ENCODE measurements at places on chromosomes 1 and 21. TPM values are rescaled to one million over a fixed set of nuclear protein-coding genes. Genes with fewer than 3 reads are reported as not detected.

Gene SPATA17
- total RNA-seq = 1.0 TPM

Gene CSF3R
- total RNA-seq = under 0.01 TPM

Gene LCE2B
- total RNA-seq = not detected

Gene OLFML3
- total RNA-seq = 97.4 TPM

Gene CD53
- total RNA-seq = not detected

Gene RYR2
- total RNA-seq = 0.08 TPM

Gene GJA8
- total RNA-seq = not detected

Gene VASH2
- total RNA-seq = 3.5 TPM

Gene RRP1B
- 27.8 TPM for total RNA-seq

Gene DAB1
- total RNA-seq = not detected

Gene TSPEAR
- total RNA-seq = not detected

Gene FCMR
- 0.39 TPM for total RNA-seq

Gene UBQLN4
- 20.0 TPM for total RNA-seq

Gene LAMTOR5
- total RNA-seq = 158 TPM

Gene KLF17
- not detected for total RNA-seq

Gene GBP6
- 0.52 TPM for total RNA-seq

Gene SELP
- total RNA-seq = not detected

Gene LRRC8C
- total RNA-seq = 14.9 TPM

Gene CYP4A11
- not detected for total RNA-seq

Gene DCAF8
- 58.0 TPM for total RNA-seq

Gene OR2L8
- total RNA-seq = not detected

Gene LRRC53
- not detected for total RNA-seq

Gene NCAM2
- total RNA-seq = 8.1 TPM

Gene PRAMEF15
- not detected for total RNA-seq

Gene LAMTOR2
- total RNA-seq = 68.6 TPM

Gene NOC2L
- 96.8 TPM for total RNA-seq

Gene IARS2
- 50.7 TPM for total RNA-seq

Gene DEDD
- 22.4 TPM for total RNA-seq

Gene TMEM61
- total RNA-seq = 0.26 TPM

Gene PERM1
- not detected for total RNA-seq

Gene TMPRSS15
- not detected for total RNA-seq

Gene BEND5
- total RNA-seq = 9.2 TPM

Gene DNASE2B
- total RNA-seq = not detected

Gene DDX20
- 10.7 TPM for total RNA-seq

Gene ELF3
- total RNA-seq = 1.9 TPM

Gene KRTAP6-1
- not detected for total RNA-seq

Gene CHIA
- total RNA-seq = not detected

Gene HTR1D
- total RNA-seq = not detected

Gene PTGFRN
- total RNA-seq = 27.0 TPM

Gene SH2D5
- total RNA-seq = 0.56 TPM

Gene LIPI
- not detected for total RNA-seq

Gene AUNIP
- 2.7 TPM for total RNA-seq

Gene AVPR1B
- not detected for total RNA-seq

Gene AMIGO1
- total RNA-seq = 0.78 TPM

Gene THEM5
- not detected for total RNA-seq

Gene GREM2
- total RNA-seq = not detected

Gene CD5L
- not detected for total RNA-seq

Gene CASZ1
- total RNA-seq = 0.16 TPM
